ENCODE measurements at places on chromosomes 4 and X.

DNA sequence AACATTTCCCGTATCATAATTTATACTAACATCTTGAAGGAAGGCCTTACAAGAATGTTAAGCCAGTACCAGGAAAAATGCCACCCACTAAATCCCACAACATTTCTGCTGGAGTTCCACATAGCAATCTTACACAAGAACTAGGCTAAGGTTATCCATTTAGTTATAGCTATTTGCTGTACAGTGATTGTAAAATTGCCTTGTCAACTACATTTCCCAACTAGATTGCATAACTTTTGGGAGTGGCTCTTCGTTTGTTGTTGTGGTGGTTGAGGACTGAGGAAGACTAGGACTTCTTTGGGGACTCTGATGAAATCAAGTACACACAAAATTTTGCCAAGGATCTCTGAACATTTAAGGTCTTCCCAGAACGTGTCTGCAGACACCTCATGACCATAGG lies 8.0 kb downstream of the IBSP start:
- no peak overlapping the region for H3K27ac ChIP-seq
- DNase-seq, result no peak
- peaks cover 6% of the 10 kb centered on the region for H3K27me3 ChIP-seq
- H3K4me1 ChIP-seq, result no peaks in the 10 kb centered on the region
- no peak overlapping the region for H3K4me3 ChIP-seq

DNA sequence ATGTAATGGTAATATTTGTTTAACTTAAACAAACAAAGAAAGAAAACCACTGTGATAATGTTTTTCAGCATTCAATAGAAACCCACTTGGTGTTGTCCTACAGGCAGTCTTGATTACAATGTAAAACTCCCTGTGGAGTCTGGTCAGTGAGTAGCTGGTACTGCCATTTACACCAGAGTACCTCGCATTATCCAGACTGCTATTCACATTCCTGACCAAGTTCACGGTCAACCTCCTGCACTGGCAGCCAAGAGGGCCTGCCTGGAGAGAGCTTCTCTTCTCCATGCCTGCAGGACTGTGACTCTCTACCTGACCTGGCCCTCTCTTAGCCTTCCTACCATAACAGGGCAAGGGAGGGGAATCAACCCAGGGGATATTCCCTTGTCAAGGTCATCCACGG lies 2.9 kb upstream of the LONRF3 start:
- H3K36me3 ChIP-seq, result peaks cover 3% of the 10 kb centered on the region
- peaks cover 9% of the 10 kb centered on the region for H3K4me1 ChIP-seq
- no peak overlapping the region for H3K27ac ChIP-seq

GRCh38 chr4:72314869-72315268 lies 254.2 kb downstream of the ADAMTS3 start:
- no peak overlapping the region for H3K27ac ChIP-seq
- H3K36me3 ChIP-seq, result no peaks in the 10 kb centered on the region
- H3K4me1 ChIP-seq, result peaks cover 10% of the 10 kb centered on the region
- H3K4me3 ChIP-seq, result no peak overlapping the region
- DNase-seq, result no peak
- peaks cover 8% of the 10 kb centered on the region for H3K27me3 ChIP-seq

GRCh38 chr4:7807351-7807921 lies 132.2 kb downstream of the AFAP1 start:
- H3K4me3 ChIP-seq, result no peak overlapping the region
- no peak for DNase-seq
- no peak overlapping the region for H3K27ac ChIP-seq

- no peaks in the 10 kb centered on the region for H3K4me1 ChIP-seq
- H3K27ac ChIP-seq, result no peak overlapping the region
- no peak overlapping the region for H3K4me3 ChIP-seq
- no peaks in the 10 kb centered on the region for H3K36me3 ChIP-seq
- DNase-seq, result no peak
- H3K27me3 ChIP-seq, result peaks cover 10% of the 10 kb centered on the region
Measured at GRCh38 chr4:110508827-110509710, 33.1 kb downstream of the ENPEP start.

GRCh38 chrX:119251386-119251785 lies 15.3 kb downstream of the PGRMC1 start:
- H3K4me3 ChIP-seq, result no peak overlapping the region
- H3K27me3 ChIP-seq, result peaks cover under 1% of the 10 kb centered on the region
- no peak for DNase-seq
- H3K4me1 ChIP-seq, result peaks cover 2% of the 10 kb centered on the region

GRCh38 chr4:133982533-133983224 lies 218.9 kb downstream of the PABPC4L start:
- no peak overlapping the region for H3K27ac ChIP-seq
- no peaks in the 10 kb centered on the region for H3K4me1 ChIP-seq
- no peak overlapping the region for H3K4me3 ChIP-seq
- H3K36me3 ChIP-seq, result no peaks in the 10 kb centered on the region
- DNase-seq, result no peak

DNA sequence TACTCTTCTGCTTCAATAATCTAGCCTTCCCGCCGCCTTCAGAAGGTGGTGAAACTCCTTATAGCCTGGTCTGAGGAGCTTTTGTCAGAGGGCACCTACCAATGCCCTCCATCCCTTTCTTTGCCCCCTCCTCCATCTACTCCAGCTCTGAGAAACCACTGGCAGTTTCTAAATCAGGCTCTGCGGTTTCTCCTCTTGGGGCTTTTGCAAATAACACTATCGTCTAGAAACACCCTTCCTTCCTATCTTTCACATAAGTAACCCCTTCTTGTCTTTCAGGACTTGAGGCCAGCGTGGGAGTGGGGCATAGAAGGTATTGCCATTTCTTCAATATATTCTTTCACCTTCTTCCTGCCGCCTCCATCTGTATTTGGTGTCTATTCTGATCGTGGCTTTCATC lies 1.2 kb upstream of the EFHC2 start:
- H3K27me3 ChIP-seq, result no peaks in the 10 kb centered on the region
- H3K36me3 ChIP-seq, result no peaks in the 10 kb centered on the region
- peak; percentile 43 for DNase-seq
- peaks cover 14% of the 10 kb centered on the region for H3K4me1 ChIP-seq
- peak overlapping the region; percentile 86 for H3K27ac ChIP-seq

DNA sequence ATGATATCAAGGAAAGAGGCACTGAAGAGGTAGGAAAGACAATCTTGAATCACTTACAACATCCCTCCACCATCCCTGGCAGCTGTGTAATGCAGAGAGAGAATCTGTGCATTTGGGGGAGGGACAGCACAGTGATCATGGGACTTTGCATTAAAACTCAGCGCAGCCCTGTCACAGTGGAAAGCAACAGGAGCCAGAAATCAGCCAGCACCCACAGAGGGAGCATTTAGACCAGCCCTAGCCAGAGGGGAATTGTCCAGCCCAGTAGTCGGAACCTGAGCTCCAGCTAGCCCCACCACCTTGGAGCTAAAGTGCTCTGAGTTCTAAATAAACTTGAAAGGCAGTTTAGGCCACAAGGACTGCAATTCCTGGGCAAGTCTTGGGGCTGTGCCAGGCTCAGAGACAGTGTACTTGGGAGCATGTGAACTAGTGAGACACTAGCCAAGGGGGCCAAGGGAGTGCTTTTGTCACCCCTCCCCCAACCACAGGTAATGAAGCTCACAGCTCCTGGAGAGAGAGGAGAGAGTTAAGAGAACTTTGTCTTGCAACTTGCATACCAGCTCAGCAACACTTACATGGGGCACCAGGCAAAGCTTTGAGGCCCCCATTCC lies 83.9 kb upstream of the FAM241A start:
- peaks cover 11% of the 10 kb centered on the region for H3K27me3 ChIP-seq
- H3K27ac ChIP-seq, result no peak overlapping the region
- H3K36me3 ChIP-seq, result no peaks in the 10 kb centered on the region
- peaks cover 6% of the 10 kb centered on the region for H3K4me1 ChIP-seq

GRCh38 chr4:177251237-177251636 lies 58.4 kb upstream of the NEIL3 start:
- H3K27me3 ChIP-seq, result peaks cover 23% of the 10 kb centered on the region
- peak; percentile 46 for DNase-seq
- H3K4me1 ChIP-seq, result peaks cover 11% of the 10 kb centered on the region

DNA sequence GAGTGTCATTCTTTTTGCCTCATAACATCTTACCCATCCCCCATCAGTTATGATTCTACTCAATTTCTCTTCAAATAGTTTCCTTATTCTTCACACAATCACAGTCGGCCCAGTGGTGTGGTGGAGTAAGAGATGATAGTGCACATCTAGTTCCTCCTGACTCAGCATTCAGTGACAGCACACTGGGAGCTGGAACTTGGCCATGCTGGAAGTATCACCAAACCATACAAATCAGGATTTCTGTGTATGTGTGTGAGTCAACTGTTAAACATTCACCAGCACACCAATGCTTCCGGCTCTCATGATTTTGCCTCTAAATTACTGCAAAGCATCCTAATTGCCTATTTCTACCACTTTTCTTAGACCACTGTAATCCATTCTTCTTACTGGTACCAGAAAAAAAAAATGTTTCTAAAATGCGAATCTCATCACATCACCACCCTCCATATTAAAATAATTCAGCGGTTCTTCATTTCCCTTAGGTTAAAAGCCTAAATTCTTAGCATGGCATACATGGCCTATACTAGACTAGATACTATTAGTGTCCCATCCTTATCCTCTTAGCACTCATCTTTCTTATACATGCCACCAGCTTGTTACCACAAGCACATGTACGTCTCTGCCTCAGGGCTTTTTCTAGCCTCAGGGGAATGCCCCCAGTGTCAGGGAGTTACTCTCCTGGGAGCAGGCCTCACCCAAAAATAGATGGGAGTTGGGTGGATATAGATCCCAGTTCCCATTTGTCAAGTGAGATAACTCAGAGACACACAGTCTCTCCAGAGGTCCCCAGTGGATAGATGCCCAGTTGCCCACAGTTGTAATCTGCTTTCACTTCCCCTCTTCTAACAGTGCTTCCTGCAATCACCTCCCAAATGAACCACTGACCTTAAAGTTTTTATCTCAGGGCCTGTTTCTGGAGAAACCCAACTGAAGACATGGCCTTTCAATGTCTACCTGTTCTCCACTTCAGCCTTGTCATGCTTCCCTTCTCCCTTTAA lies 49.2 kb upstream of the DDX53 start:
- H3K27me3 ChIP-seq, result no peaks in the 10 kb centered on the region
- no peak overlapping the region for H3K27ac ChIP-seq
- H3K4me3 ChIP-seq, result no peak overlapping the region
- H3K4me1 ChIP-seq, result no peaks in the 10 kb centered on the region
- H3K36me3 ChIP-seq, result no peaks in the 10 kb centered on the region
- no peak for DNase-seq

GRCh38 chr4:121155893-121156292 lies 8.2 kb downstream of the TNIP3 start:
- no peaks in the 10 kb centered on the region for H3K27me3 ChIP-seq
- no peak overlapping the region for H3K27ac ChIP-seq
- H3K36me3 ChIP-seq, result peaks cover 42% of the 10 kb centered on the region
- peaks cover 45% of the 10 kb centered on the region for H3K4me1 ChIP-seq

DNA sequence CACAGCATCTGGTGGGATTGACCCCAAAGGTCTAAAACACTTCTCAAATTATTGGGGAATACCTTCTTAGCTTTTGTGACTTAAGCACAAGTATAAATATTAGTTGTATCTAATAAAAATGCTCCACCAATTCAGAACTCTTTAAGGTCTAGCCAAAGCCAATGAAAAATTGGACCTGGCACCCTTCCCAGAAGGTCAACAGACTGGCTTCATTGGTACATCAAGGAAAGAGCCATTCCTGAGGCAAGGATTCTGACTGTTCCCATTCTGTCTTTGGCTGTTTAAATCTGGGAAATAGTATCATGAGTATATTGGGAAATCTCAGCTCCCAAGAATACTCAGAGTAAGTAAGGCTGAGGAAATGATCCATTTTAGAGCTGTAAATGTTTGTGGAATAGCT lies 153.0 kb upstream of the TRPC5 start:
- no peak for DNase-seq
- no peaks in the 10 kb centered on the region for H3K36me3 ChIP-seq
- no peak overlapping the region for H3K4me3 ChIP-seq
- no peaks in the 10 kb centered on the region for H3K4me1 ChIP-seq
- H3K27ac ChIP-seq, result no peak overlapping the region

GRCh38 chrX:48631376-48632090 lies 34.2 kb downstream of the WDR13 start:
- H3K4me3 ChIP-seq, result no peak overlapping the region
- peak overlapping the region; percentile 76 for H3K27ac ChIP-seq
- no peaks in the 10 kb centered on the region for H3K36me3 ChIP-seq
- DNase-seq, result peak; percentile 90
- H3K27me3 ChIP-seq, result no peaks in the 10 kb centered on the region
- H3K4me1 ChIP-seq, result peaks cover 17% of the 10 kb centered on the region

DNA sequence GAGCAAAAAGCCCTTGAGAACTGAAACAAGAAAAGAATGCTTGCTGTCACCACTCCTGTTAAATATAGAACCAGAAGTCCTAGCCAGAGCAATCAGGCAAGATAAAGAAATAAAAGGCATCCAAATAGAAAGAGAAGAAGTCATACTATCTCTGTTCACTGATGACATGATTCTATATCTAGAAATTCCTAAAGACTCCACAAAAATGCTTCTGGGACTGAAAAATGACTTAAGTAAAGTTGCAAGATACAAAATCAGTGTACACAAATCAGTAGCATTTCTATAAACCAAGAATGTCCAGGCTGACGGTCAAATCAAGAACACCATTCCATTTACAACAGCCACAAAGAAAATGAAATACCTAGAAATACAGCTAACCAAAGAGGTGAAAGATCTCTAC lies 552.7 kb upstream of the SLIT2 start:
- H3K36me3 ChIP-seq, result no peaks in the 10 kb centered on the region
- H3K27ac ChIP-seq, result no peak overlapping the region
- H3K27me3 ChIP-seq, result no peaks in the 10 kb centered on the region
- no peaks in the 10 kb centered on the region for H3K4me1 ChIP-seq
- no peak for DNase-seq

DNA sequence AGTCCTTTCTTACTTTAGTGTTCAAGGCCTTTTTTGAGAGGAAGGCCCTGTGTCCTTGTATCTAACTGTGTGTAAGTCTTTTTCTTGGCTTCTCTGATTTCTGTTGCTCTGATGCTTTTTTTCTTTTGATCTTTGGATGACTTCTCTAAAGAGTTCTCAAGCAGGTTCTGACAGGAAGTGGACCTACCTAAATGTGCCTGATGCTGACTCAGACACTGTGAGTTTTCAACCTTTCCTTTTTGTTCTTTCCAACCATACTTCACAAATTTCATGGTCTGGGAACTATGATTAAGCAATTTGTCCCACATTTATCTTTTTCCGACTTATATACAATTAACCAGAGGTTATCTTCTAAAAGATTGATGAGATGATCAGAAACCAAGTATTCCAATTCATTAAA lies 96.5 kb downstream of the SYTL5 start:
- no peak overlapping the region for H3K4me3 ChIP-seq
- H3K4me1 ChIP-seq, result peaks cover 9% of the 10 kb centered on the region
- no peaks in the 10 kb centered on the region for H3K36me3 ChIP-seq
- H3K27ac ChIP-seq, result no peak overlapping the region
- no peaks in the 10 kb centered on the region for H3K27me3 ChIP-seq

GRCh38 chr4:8346838-8347605 lies 77.5 kb downstream of the HTRA3 start:
- no peaks in the 10 kb centered on the region for H3K36me3 ChIP-seq
- H3K27me3 ChIP-seq, result no peaks in the 10 kb centered on the region
- H3K4me1 ChIP-seq, result no peaks in the 10 kb centered on the region
- H3K4me3 ChIP-seq, result no peak overlapping the region

GRCh38 chr4:145071560-145071959 lies 26.4 kb downstream of the ANAPC10 start:
- no peak for DNase-seq
- peaks cover 19% of the 10 kb centered on the region for H3K36me3 ChIP-seq
- peaks cover 18% of the 10 kb centered on the region for H3K4me1 ChIP-seq
- no peaks in the 10 kb centered on the region for H3K27me3 ChIP-seq
- no peak overlapping the region for H3K27ac ChIP-seq

- H3K4me3 ChIP-seq, result peak overlapping the region; percentile 17
- H3K4me1 ChIP-seq, result peaks cover 51% of the 10 kb centered on the region
- no peaks in the 10 kb centered on the region for H3K27me3 ChIP-seq
- DNase-seq, result no peak
Measured at GRCh38 chr4:89243733-89244252, 63.8 kb downstream of the GPRIN3 start.

Measured in activated CD8-positive, alpha-beta memory T cell treated with anti-CD3 and anti-CD28 coated beads, Interleukin-2, amount 10 ng/mL, durations not matched to agents 7 days and 5 days (primary cell).